Activated CD4-positive, alpha-beta T cell treated with anti-CD3 and anti-CD28 coated beads for 24 hours (primary cell): ENCODE measurements at places on chromosomes 6 and 20.

- DNase-seq: no peak
Observed at GRCh38 chr20:51346686-51347485, 195.6 kb downstream of the NFATC2 start.

DNA sequence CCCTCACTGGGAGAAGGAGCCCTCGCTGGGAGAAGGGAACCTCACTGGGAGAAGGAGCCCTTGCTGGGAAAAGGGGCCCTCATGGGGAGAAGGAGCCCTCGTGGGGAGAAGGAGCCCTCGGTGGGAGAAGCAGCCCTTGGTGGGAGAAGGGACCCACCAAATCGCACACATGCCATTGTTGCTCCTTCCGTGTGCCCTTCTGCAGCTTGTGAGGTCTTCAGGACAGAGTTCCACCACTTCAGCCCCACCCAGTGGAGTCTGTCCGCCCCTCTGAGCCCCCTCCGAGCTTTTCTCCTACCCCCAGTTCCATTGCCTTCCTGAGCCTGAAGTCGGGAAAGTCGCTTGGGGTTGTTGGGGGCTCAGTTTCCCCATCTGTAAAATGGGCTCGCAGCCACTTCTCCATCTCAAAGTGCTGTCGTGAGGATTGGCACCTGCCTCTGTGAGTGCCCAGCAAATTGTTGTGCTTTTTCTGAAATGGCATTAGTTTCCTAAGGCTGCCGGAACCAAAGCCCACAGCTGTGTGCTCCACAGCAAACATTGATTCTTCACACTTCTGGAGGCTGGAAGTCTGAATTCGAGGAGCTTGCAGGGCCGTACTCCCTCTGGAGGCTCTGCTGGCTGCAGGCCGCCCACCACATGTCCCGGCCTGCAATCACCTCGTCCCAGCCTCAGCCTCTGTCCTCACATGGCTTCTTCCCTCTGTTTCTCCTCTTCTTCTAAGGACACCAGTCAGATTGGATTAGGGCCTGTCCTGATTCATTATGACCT is 124.7 kb upstream of the PMEPA1 start:
- DNase-seq: no peak

DNA sequence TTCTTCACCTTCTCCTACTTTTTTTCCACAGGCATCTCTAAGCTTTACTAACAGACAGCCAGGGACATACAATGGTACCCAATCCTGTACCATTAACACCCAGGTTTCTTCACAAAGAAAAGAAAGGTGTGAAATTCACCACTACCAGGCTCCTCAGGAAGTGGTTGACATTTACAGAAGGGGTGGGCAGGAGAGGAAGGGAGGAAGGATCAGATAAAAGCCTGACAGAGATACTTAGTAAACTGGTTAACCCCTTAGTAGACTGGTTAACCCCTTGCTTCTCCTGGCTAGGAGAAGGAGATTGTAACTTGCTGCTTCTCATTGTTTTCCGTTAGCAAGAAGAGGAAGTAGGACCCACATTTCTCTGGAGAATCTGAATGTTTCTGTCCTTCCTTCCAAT is 7.2 kb downstream of the SAMD3 start:
- no peak for DNase-seq

DNA sequence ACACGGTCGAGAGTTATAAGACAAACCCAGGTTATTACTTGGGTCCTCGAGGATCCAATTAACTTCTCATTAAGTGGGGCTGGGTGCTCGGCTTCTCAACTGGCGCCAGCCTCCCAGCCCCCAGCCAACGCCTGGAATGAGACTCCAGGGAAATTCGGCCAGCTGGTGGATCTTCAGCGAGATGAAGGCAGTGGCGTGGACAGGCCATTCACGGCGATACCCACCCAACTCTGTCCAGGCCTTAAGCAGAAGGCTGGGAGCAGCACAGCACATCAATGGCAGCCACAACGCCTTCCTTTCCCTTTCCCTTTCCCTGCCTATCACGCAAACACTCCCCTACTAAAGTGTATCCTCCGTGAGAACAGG is 868 bp downstream of the METTL24 start:
- no peak for DNase-seq

DNA sequence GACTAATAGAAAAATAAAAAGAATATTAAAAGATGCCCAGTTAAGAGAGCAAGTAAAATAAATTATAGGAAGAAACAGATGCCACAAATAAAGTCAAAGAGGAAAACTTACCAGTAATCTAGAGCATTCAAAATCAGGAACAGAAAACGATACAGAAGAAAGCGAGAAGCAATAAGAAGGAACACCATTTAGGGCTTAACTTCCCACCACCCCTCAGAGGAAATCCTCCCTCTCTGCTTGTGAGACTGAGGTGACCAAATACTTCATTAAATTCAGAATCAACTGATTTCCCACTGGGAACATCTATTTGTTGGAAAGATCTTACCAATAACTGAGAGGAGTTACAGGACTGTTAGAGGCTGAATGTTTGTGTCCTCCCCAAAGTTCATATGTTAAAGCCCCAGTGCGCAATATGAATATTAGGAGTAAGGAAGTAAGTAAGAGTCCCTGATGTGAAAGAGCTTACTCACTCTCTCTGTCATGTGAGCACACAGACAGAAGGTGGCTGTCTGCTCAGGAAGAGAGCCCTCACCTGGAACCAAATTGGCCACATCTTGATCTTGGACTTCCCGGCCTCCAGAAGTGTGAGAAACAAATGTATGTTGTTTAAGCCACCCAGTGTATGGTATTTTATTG is 19.5 kb downstream of the KATNA1 start:
- no peak for DNase-seq

DNA sequence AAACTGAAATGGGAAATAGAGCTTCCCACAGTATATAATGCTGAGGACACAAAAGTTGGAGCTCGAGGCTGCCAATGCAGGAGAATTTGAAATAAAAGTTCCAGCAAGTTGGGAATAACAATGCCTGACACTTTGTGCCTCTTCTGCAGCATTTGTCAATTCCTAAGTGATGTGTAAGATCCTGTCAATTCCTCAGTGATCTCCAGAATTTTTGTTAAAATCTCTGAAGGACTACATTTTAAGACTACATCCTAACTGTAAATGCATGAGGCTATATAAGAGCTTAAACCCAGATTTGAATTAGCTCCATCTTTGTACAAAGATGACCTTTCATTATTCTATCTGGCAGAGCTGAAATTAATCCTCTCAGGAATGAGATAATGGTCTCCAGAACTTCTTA is 208.2 kb downstream of the COL12A1 start:
- DNase-seq: no peak

GRCh38 chr20:46226602-46227001 is 81.7 kb downstream of the CDH22 start:
- no peak for DNase-seq

DNA sequence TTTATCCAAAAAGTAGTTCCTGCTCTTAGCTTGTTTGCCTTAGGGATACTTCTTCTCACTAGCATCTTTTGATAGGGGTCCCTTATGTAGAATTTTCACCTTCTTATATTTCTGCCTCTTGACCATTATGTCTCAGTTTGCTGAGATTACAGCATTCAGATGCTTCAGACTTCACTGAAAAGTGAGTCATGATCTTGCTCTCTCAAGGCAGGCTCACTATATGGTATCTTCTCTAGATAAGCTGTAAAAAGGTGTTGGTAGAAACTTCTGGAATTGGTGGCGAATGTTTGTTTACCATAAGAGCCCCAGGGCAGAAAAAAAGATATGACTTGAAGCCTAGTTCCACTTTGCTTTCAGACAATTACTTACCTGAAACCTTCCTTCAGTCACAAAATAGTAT is 19.7 kb downstream of the GTPBP2 start:
- DNase-seq: no peak

DNA sequence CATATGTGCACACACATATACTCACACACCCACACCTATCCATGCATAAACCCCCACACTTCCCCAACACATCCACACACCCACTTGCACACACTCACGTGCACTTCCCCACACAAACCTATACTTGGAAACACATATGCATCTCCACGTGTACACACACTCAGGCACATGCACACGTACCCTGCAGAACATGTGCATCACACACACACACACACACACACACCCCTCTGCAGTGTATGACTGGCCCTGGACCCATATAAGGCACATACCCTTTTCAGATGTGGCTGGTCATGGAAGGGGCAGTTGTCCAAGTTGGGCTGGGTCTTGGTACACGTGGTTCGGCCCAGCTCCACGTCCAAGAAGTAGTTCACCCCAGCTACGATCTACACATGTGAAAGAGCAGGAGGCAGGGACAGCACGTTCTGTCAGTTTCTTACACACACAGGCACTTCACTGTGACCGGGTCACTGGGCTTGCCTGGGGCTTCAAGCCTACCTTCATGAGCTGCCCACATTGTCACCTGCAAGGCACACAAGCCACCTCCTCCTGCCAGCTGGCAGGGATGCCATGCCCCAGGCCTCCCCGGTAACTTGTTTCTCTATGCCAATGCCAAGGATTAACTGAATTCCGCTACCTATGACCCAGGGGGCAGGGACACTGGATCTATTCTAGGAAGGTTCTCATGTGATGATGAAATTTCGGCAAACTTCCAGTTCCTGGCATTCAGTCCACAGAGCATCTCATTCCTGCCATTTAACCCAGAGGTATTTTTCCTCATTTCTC is 2.6 kb downstream of the CST3 start:
- DNase-seq: no peak

- DNase-seq: no peak
Observed at GRCh38 chr6:136063096-136063495, 187.0 kb downstream of the MTFR2 start.

GRCh38 chr6:7674291-7674690 is 51.6 kb upstream of the BMP6 start:
- DNase-seq: no peak

DNA sequence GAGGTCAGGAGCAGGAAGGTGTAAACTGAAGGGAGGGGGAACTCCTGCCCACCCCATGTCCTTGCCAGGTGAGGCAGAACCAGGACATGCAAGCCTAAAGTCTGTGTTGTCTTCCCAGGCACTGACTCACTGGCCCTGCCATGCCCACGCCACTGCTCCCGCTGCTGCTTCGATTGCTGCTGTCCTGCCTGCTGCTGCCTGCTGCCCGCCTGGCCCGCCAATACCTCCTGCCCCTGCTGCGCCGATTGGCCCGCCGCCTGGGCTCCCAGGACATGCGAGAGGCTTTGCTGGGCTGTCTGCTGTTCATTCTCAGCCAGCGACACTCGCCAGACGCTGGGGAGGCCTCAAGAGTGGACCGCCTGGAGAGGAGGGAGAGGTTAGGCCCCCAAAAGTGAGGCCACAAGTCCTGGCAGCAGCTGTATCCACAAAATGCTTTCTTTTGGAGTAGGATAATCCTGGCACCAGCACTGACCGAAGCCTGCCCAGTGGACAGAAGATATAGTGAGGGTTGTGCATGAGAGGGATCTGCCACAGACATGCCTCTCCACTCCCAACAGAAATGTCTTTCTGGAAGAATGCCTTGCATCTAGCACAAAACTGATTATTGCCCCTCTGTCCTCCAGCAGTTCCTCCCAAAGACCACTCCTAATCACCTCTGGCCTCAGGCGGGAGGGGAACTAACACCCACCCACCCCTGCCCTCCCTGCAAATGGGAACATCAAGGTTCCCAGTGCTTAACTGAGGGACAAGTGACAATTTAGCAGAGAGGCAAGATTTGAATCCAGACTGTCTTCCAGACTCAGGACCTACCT is 812 bp downstream of the MYMX start:
- no peak for DNase-seq

DNA sequence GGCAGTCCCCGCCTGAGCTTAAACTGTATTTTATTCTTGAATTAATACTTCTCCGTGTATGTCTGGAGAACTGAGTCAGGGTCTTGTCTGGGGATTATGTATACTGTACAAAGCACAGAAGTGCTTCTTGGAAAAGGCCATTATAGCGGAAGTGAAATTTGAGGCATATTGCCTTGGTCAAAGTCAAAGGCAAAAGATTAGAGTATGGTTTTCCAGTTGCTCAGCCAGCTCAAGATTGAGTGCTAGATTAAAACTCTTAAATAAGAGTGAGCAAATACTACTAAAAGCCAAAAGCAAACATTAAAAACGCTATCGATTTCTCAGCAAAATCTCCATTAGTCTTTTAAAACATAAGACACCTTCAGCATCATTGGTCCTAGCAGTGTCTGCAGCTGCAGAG is 207.7 kb upstream of the MAN1A1 start:
- no peak for DNase-seq

DNA sequence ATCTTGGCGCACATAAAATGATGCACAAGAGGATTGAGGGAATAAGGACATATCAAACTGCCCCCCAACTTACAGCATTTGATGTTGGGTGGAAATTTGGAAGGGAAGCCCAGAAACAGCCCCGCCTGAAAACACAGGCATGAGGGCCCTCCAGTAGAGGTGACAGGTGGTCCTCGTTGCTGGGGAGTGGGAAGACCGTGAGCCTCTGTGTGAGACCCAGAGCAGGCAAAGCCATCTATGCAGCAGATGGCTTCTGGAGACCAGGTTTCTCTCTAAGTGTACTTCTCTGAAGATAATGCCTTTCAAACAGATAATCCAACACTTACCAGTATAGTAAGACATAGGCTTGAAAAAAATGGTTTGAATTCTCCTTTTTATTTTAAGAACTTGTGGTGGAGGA is 132.2 kb upstream of the INSM1 start:
- no peak for DNase-seq

GRCh38 chr6:111096246-111096645 is 8.9 kb downstream of the SLC16A10 start:
- no peak for DNase-seq

- no peak for DNase-seq
Observed at GRCh38 chr6:146891615-146892265, 293.0 kb downstream of the ADGB start.

DNA sequence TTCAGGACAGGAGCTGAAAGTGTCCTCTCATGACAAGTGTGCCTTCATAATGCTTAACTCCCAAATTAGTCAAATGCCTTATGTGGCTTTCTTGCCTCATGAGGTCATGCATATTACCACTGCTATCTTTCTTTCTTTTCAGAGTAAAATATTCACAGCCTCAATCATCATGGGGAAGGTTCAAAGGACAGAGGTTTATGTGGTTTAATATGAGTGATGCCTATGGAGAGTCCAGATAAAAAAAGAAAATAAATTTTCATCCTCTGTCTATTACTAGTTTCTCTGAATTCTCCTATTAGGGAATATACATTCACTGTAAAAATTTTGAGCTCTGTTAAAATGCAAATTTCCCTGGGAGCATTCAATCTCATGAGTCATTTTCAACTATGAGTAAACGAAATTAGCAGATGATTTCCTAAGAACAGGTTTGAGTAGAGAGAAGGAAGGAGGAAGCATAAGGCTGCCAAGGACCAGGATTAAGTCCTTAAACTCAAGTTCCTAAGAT is 396.9 kb upstream of the ADGRB3 start:
- no peak for DNase-seq

DNA sequence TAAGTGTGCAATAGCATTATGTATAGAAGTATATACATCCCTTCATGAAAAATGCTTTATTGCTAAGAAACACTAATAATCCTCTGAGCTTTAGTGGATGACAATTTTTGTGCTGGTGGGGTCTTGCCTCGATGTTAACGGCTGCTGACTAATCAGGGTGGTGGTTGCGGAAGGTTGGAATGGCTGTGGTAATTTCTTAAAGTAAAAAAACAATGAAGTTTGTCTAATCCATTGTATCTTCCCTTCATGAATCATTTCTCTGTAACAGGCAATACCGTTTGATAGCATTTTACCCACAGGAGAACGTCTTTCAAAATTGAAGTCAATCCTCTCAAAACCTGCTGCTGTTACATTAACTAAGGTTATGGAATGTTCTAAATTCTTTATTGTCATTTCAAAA is 816.5 kb upstream of the GJE1 start:
- DNase-seq: no peak
